ENCODE measurements at places on chromosomes 4 and X. TPM values are rescaled to one million over a fixed set of nuclear protein-coding genes. Genes with fewer than 3 reads are reported as not detected.

GRCh38 chr4:76831711-76832373 is 66.1 kb downstream of the SOWAHB start:
- DNase-seq = no peak

GRCh38 chr4:153155686-153156085 is 48.6 kb upstream of the TRIM2 start:
- DNase-seq = no peak

DNA sequence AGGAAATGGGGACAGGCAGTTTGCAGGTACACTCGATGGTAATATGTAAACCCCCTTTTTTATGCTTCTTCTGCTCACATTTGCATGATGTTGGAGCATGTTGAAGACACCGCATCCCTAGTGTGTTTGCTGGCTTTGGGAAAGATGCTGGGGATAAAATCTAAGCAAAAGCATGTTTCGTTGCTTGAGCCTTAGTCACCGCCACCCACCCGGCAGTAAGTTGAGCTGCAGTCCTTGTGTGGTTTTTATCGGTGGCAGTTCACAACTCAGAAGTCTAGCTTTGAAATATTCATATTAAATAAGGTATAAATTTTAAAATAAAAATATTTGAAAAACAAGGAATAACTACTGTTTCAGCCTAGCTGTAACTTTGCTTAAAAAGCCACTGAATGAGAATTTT is 21.7 kb upstream of the MND1 start:
- DNase-seq = no peak

Gene ZNF157
- 0.07 TPM for total RNA-seq

DNA sequence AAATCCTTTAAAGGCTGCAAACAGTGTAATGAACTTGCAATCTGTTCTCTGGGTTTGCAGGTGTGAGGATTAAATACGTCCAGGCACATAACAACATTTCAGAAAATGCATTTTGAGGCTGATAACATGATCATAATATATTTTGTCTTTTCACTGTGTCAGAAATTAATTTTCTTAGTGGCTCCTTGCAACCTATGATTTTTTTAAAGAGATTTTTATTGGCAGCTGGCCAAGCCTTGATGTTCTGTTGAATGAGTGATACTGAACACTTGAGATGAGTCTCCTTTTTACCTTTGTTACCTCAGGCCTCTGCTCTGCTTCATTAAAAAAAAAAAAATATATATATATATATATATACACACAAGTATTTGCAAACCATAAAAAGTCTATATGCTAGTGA is 68.2 kb upstream of the TENM3 start:
- DNase-seq = no peak

Gene KLHL34
- total RNA-seq = 0.12 TPM

Gene HS3ST1
- 2.5 TPM for total RNA-seq

GRCh38 chr4:13355111-13355880 is 128.8 kb downstream of the RAB28 start:
- DNase-seq = no peak

- no peak for DNase-seq
These were observed 259.5 kb upstream of the GABRA2 start for GRCh38 chr4:46649390-46649789.

Gene RPS6KA6
- total RNA-seq = 1.5 TPM

Gene TMEM271
- total RNA-seq = not detected

- DNase-seq = no peak
These were observed 454.1 kb upstream of the ADGRL3 start for GRCh38 chr4:60745800-60746571.

GRCh38 chrX:107602694-107603239 is 25.5 kb upstream of the PRPS1 start:
- DNase-seq = no peak

- no peak for DNase-seq
These were observed 8.8 kb upstream of the BEX3 start for GRCh38 chrX:103367502-103367901.

Gene SOX3
- total RNA-seq = not detected

DNA sequence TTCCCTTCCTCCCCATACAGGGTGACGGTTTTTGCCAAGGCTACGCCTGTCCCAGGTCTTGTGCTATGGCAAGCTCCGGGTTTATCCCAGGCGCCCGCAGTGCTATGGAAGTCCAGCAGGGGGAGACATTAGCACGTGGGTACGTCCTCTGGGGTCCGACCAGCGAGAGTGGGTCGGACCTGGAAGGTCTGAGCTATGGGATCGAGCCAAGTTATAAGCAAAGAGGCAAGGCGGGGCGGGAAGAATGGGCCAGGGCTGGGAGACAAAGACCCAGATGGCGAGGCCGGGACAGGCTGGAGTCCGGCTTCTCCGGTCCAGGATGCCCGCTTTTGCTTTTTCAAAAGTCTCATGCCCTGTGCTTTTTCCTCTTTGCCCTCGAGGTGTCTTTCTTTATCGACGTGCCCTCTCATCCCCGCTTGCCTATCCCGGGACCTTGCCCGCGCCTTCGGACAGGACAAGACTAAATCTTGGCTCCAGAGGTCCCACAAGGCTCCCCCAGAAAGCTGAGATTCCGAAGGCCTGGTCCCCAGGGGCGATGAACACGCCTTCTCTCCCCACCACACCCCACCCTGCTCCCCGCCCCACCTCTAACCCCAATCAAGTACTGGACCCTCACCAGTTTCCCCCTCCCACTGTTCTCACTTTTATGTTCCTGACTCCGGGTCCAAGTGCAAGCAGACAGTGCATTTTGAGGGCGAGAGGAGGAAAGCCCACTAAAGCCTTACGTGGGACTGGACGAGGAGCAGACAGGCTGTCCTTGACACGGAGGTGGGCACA is 785 bp upstream of the EFNB1 start:
- no peak for DNase-seq

Gene DIAPH2
- total RNA-seq = 5.9 TPM

Data from epithelial cell of proximal tubule (primary cell).